ENCODE measurements at places on chromosomes 6 and 20. TPM values are rescaled to one million over a fixed set of nuclear protein-coding genes. Genes with fewer than 3 reads are reported as not detected.

DNA sequence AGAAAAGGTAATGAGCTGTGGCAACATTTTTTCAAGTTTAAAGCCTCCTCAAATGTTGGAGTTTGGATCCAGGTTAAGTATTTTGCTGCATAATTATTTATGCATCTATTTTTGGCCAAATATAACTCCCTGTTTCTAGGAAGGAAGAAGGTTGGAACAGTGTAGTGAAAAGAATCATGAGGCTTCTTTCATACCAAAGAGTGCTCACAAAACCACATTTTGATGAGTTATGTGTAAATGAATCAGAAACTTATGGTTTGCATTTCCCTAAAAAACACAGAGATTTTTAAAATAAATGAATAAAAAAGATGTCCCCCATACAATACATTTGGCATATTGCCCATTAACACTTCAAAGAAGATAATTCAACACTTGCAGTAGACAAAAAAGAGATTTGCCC is 246.9 kb upstream of the PRDM1 start:
- no peak overlapping the region for H3K27ac ChIP-seq
- H3K27me3 ChIP-seq = no peaks in the 10 kb centered on the region
- H3K36me3 ChIP-seq = no peaks in the 10 kb centered on the region
- H3K4me3 ChIP-seq = no peak overlapping the region
- no peak for DNase-seq
- H3K4me1 ChIP-seq = peaks cover 15% of the 10 kb centered on the region

The SLC22A2 gene
- total RNA-seq = not detected

DNA sequence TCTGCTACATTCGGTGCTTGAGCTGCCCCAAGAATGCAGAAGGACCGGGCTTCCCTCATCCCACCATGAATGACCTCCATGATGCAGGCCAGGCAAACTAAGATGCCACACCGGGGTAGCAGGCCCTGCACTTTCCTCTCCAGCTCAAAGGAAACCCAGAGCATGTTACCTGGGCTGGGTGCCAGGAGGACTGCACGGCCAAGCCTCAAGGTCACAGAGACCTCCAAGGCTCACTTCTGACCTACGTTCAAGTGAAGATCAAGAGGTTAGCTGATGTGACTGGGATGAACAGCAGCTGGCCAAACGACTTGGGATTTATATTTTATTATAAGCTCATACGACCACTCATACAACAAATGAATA is 501.8 kb downstream of the CD83 start:
- H3K27ac ChIP-seq = no peak overlapping the region
- no peaks in the 10 kb centered on the region for H3K36me3 ChIP-seq
- H3K27me3 ChIP-seq = no peaks in the 10 kb centered on the region
- no peak overlapping the region for H3K4me3 ChIP-seq
- peak; percentile 37 for DNase-seq

DNA sequence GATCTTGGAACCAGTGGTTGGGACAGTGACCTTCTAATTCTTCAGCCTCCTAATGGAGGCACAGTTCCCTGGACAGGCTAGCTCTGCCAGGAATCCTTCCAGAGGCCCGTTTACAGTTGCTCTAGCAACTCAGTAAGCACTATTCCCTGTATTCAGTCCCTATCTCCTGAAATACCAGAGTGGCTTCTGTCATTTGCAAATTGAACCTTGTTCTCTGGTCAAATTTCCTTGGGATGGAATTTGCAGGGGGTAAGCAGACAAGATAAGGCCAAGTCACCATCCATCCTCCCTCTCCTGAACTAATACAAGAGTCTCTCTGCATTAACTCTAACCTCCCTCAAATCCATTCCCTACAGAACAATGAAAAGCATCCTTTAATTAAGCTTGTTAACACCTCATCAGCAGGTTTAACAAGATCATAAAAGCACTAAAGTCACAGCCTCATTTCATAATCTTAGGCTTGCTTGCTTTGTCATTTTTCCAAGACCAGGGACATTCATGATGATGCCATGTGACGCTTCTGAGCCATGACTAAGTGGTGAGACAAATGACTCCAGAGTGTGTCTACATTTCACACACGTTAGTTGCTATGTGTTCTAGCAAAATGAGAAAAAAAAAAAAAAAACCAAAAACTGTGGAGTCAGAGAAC is 37.1 kb downstream of the SLC22A23 start:
- DNase-seq = no peak
- no peak overlapping the region for H3K27ac ChIP-seq
- H3K4me1 ChIP-seq = no peaks in the 10 kb centered on the region
- no peaks in the 10 kb centered on the region for H3K27me3 ChIP-seq
- H3K36me3 ChIP-seq = no peaks in the 10 kb centered on the region

The COL19A1 gene
- 2.3 TPM for total RNA-seq

GRCh38 chr6:130293800-130294199 is 71.0 kb upstream of the SAMD3 start:
- no peaks in the 10 kb centered on the region for H3K36me3 ChIP-seq
- DNase-seq = no peak
- no peak overlapping the region for H3K27ac ChIP-seq

The LIN28B gene
- not detected for total RNA-seq

- H3K36me3 ChIP-seq = no peaks in the 10 kb centered on the region
- peak overlapping the region; percentile 99 for H3K27ac ChIP-seq
- H3K27me3 ChIP-seq = no peaks in the 10 kb centered on the region
- peaks cover 42% of the 10 kb centered on the region for H3K4me1 ChIP-seq
Observed at GRCh38 chr6:46010771-46011170, 4.9 kb downstream of the CLIC5 start.

The KIAA1755 gene
- 7.7 TPM for total RNA-seq

DNA sequence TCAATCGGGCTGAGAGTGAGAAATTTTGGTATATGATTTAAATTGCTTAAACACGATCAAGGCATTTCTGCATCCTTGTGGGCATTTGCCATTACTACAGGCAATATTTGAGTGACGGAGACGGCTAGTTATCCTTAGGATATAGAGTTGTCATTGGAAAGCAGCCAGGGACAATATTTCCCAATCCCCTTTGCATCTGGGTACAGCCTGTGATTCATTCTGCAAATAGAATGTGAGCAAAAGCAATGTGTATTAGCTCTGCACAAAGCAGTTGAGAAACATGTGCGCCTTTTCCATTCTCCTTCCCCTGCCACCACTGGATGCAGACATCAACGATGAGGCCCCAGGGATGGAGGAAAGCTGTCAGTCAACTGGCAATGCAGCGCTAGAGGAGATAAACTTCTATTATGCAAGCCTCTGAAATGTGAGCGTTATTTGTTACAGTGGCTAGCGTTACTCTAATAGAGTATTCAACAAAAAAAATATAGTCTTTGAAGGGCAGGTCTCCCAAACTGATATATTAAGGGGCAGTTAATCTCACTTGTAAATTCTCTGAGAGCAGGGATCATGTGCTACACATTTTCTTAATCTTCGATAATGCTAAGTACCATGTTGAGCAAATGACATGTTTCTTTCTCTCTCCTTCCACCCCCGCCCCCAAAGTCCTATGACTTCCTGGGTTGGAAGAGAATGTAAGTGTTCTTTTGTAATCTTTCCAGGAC is 37.1 kb upstream of the NCOA3 start:
- H3K27me3 ChIP-seq = no peaks in the 10 kb centered on the region
- H3K4me3 ChIP-seq = no peak overlapping the region
- peak; percentile 23 for DNase-seq
- peaks cover 12% of the 10 kb centered on the region for H3K4me1 ChIP-seq

The ZNF335 gene
- total RNA-seq = 11.6 TPM

- no peak overlapping the region for H3K27ac ChIP-seq
- no peaks in the 10 kb centered on the region for H3K36me3 ChIP-seq
- H3K4me1 ChIP-seq = peaks cover 5% of the 10 kb centered on the region
Observed at GRCh38 chr6:21941926-21942325, 348.4 kb downstream of the SOX4 start.

DNA sequence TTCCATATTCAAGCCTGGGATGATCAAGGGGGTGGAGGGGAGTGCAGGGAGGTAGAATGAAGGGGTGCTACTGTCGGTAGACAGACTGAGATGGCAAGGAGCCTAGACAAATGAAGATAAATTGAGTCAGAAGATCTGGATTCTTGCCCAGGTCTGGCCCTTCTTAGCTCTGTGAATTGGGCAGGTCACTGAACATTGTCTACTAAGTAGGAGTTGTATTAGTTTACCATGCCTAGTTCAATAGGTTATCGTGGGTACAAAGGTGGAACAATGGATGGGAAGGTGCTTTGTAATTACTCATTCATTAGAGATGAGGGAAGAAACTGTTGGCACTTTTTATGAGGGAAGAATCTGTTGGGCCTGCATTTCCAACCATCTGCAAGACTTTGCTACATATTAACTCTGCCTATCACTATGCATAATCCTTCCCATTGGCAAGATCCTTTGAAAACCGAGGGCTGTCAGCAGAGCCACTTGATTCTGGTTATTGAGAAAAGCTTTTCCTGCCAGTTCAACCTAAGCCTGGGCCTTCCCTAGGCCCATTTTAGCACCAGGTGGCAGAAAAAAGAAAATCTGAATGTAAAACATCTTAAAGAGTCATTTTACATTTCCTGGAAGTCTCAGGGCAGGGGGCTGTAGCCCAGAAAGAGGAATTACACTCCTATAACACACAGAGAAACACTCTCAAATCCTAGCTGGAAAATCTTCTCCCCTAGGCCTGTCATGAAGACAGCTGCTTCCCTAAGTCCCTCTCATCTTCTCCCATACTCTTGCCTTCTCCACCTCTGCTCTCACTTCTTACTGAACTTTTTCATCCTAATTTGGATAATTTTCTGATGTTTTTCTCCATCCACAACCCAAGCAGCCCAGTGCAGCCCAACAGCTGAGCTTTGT is 103.5 kb downstream of the CD24 start:
- no peaks in the 10 kb centered on the region for H3K4me1 ChIP-seq
- DNase-seq = no peak
- no peak overlapping the region for H3K27ac ChIP-seq
- no peaks in the 10 kb centered on the region for H3K27me3 ChIP-seq

The FNDC1 gene
- total RNA-seq = 2.6 TPM

GRCh38 chr20:46564241-46564957 is 13.9 kb upstream of the OCSTAMP start:
- no peak overlapping the region for H3K27ac ChIP-seq
- H3K36me3 ChIP-seq = no peaks in the 10 kb centered on the region
- DNase-seq = no peak
- no peaks in the 10 kb centered on the region for H3K27me3 ChIP-seq
- peaks cover 20% of the 10 kb centered on the region for H3K4me1 ChIP-seq
- no peak overlapping the region for H3K4me3 ChIP-seq

DNA sequence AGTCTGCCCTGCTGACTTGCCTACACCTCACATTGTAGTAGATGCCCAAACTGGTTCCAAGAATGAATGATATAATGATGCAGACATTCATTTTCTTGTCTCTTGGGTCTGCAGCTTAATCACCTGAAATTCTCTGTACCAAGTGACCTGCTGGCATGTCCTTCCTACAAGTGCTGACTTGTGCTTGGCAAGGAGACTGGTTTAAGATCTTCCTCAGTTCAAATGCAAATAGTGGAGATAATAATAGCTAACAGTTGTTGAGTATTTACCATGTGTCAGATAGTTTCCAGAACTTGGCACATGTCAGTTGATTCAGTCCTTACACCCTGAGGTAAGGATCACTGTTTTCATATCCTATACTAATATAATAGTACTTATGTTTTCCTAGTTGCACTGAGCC is 223.4 kb downstream of the SLC24A3 start:
- H3K27ac ChIP-seq = no peak overlapping the region
- no peaks in the 10 kb centered on the region for H3K36me3 ChIP-seq
- DNase-seq = no peak
- peaks cover 15% of the 10 kb centered on the region for H3K27me3 ChIP-seq
- H3K4me3 ChIP-seq = no peak overlapping the region
- no peaks in the 10 kb centered on the region for H3K4me1 ChIP-seq

The NANP gene
- total RNA-seq = 1.9 TPM

The PM20D2 gene
- total RNA-seq = 7.6 TPM

The PAX1 gene
- total RNA-seq = not detected

DNA sequence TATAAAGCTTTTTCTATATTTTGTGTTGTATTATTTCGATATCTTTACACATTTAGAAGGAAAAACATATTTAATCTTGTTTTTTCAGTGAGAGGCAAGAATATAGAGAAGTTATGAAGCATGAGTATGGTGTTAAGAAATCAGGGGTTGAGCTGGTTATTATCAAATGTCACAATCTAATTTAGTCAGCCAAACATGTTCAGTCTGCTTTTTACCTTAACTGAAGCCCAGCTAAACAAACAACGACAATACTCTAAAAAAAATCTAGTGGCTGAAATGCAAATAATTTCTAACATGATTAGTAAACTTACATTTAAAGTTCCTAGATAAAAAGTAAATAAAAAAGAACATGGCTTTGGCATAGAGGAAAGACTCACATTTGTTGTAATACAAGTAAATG is 433.8 kb upstream of the NRSN1 start:
- H3K27ac ChIP-seq = no peak overlapping the region
- H3K36me3 ChIP-seq = no peaks in the 10 kb centered on the region
- no peaks in the 10 kb centered on the region for H3K27me3 ChIP-seq
- no peaks in the 10 kb centered on the region for H3K4me1 ChIP-seq
- H3K4me3 ChIP-seq = no peak overlapping the region

DNA sequence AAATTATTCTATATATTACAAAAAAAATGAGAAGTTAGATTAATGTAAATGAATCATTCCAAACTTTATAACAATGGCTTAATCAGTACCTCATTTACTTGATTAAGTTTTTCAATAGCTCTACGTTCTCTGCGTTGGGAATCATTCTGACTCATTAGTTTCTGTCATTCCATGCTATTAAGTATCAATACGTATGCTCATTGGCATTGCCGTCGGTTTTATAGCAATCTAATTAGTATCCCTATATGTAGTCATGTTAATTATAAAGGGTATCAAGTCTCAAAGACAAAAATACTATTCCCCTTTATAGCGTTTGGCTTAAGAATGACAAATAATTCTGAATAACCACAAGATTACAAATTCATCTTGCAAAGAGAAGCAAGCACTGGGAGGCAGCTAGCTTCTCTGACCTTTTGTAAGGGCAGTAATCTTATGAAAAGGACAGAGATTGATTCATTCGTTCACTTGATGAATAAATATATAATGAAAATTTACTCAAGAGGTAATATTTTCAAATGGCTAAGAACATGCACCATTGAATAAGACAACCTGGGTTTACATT is 41.8 kb downstream of the OLIG3 start:
- H3K36me3 ChIP-seq = no peaks in the 10 kb centered on the region
- no peak overlapping the region for H3K27ac ChIP-seq
- no peak for DNase-seq
- no peaks in the 10 kb centered on the region for H3K27me3 ChIP-seq
- H3K4me1 ChIP-seq = no peaks in the 10 kb centered on the region

The DUSP15 gene
- total RNA-seq = 2.5 TPM

- H3K4me3 ChIP-seq = no peak overlapping the region
- no peak for DNase-seq
- H3K27me3 ChIP-seq = no peaks in the 10 kb centered on the region
- no peak overlapping the region for H3K27ac ChIP-seq
- H3K36me3 ChIP-seq = peaks cover 3% of the 10 kb centered on the region
Observed at GRCh38 chr20:44629542-44629941, 22.0 kb downstream of the ADA start.

The ESF1 gene
- total RNA-seq = 16.3 TPM

- no peaks in the 10 kb centered on the region for H3K36me3 ChIP-seq
- H3K27me3 ChIP-seq = no peaks in the 10 kb centered on the region
- H3K4me1 ChIP-seq = peaks cover 11% of the 10 kb centered on the region
- H3K27ac ChIP-seq = no peak overlapping the region
- no peak overlapping the region for H3K4me3 ChIP-seq
- DNase-seq = no peak
Observed at GRCh38 chr20:10079964-10080363, 45.2 kb downstream of the ANKEF1 start.

GRCh38 chr6:48641544-48641943 is 530.5 kb upstream of the PTCHD4 start:
- H3K4me3 ChIP-seq = no peak overlapping the region
- H3K27me3 ChIP-seq = no peaks in the 10 kb centered on the region
- no peaks in the 10 kb centered on the region for H3K36me3 ChIP-seq
- no peaks in the 10 kb centered on the region for H3K4me1 ChIP-seq

The BPIFB2 gene
- not detected for total RNA-seq

The TP53TG5 gene
- total RNA-seq = 1.1 TPM
